ENCODE measurements at places on chromosomes 5 and 9.

DNA sequence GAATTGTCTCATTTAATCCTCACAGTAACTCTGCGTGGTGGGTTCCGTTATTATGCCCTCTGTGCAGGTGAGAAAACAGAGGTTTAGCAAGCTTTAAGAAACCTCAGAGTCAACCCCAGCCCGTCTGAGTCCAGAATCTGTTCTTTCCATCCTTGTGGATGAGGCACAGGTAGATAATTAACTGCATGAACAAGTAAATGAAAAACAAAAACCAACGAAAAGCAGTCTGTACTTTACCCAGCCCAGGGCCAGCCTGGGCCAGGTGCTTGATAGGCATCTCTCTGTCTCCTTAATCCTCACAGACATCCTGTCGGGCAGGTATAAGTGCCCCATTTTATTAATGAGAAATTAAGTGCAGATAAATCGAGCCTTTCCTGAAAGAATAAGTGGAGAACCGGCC lies 25.3 kb upstream of the CXCL14 start:
- no peak for DNase-seq

- no peak for DNase-seq
These were observed 630.3 kb downstream of the ISL1 start for GRCh38 chr5:52013523-52013922.

GRCh38 chr5:165705960-165706359 lies 2200.5 kb downstream of the MAT2B start:
- DNase-seq: no peak

DNA sequence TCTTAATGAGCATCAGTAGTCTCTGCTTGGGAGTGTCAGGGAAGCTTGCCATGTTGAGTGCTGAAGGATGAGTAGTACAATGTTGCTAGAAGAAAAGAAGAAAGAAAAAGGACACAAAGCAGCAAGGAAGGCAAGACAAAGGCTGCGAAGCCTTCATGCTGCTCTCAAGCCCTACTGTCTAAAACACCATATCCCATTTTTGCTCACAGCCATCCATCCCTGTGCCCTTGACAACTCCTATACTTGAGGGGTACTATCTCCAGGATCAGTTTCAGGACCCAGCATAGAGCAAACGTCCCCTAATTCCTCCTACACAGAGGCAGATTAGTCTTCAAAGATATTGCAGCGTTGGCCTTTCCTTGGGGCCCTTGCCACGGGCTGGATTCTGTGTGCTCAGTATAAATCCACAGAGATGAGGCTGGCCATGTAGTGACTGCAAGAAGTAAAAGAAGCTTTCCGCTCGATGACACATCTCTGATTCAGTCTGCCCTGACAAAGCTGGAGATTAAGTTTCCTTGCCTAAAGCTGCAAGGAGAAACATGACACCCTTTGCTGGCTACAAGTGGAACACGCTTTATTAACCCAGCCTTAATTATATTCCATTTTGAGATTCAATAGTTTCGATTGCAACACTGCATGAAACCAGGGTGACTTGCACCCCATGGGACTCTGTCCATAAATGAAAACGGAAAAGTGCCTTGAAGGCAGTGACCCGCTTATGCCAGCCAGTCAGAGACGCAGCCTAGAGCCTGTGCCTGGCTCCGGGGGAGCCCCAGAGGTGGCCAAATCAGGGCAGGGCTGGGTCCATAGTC lies 304.6 kb downstream of the ACTL7B start:
- DNase-seq: peak; percentile 35

GRCh38 chr9:130041648-130042405 lies 1.2 kb downstream of the FNBP1 start:
- no peak for DNase-seq

DNA sequence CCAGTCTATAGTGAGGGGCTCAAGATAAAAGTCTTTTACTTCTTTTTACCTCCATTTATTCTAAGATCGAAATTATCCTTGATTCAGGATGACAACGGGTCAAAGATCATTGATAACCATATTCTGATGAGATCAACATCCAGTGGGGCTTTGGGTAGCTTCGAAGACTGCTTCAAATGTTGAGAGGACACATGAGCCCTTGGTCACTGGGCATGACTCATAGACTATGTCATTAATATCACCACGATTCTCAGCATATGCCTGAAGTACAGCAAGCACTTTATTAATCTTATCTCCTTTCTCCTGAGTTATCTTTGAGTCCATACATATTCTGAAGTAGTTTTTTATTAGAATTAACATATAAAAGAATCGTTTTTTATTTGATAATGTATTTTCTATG lies 117.1 kb upstream of the DAB2 start:
- DNase-seq: no peak

DNA sequence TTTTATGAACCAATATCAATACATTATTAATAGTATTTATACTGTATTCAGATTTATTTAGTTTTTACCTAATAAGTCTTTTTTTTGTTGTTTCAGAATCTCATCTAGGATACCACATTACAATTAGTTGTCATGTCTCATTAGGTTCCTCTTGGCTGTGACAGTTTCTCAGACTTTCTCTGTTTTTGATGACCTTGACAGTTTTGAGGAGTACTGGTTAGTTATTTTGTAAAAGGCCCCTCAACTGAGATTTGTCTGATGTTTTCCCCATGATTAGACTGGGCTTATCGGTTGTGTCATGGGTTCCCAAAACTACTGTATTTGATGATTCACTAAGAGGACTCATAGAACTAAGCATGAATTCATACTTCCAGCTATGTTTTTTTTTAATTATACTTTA lies 56.3 kb downstream of the RNF180 start:
- no peak for DNase-seq

GRCh38 chr9:124450241-124450924 lies at the start of gene ADGRD2:
ADGRD2 (plus strand) TSS chr9:124450451; CDS start chr9:124451667, 1,216 bp downstream.
- DNase-seq: no peak
